Progenitor cell of endocrine pancreas (in vitro differentiated cells): ENCODE measurements at places on chromosomes 3 and 15.

- DNase-seq, result no peak
Measured at GRCh38 chr3:31687020-31687802, 154.5 kb downstream of the STT3B start.

DNA sequence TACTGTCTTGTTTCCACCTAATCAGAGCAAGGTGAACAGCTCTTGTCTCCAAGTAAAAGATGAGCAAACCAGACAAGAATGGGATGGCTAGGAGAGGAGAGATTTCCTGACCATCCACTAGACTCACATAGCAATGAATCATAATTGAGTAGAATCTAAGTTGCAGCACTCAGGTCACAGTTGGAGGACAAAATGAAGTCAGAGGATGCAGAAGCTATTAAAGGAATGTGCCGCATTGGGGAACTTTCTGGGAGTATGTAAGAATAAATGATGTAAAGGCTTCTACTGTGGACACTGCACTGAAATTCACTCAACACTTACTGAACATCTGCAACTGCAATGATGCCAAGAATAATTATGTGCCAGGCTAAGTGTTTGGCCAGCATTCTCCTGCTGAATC, 217.4 kb upstream of the WNT5A start:
- DNase-seq, result no peak

- no peak for DNase-seq
Measured at GRCh38 chr3:147397155-147397874, 9.0 kb downstream of the ZIC4 start.

- DNase-seq, result no peak
Measured at GRCh38 chr3:152054315-152054714, 180.9 kb downstream of the SUCNR1 start.

GRCh38 chr15:78092261-78093041, at the start of gene SH2D7:
Gene SH2D7 (plus strand): TSS chr15:78092561. CDS start chr15:78092585, 24 bp downstream.
- no peak for DNase-seq

DNA sequence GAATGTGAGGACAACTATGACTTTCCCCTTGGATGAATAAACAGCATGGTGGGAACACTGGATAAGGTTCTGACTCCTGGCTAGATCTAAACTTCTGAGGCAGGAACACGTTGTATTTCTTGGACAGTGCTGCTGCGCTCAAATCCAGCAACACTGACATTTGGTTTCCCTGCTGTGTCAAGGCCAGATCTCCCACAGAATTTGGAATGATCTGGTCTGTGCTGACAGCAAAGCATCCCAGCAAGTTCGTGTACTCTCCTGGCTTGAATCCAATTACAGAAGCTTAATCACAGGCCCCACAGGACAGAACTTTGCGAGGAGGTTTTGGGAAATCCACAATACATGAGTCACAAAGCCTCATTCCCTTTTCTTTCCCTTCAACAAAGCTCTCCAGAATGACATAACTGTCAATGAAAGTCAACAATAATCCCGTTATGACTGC, 92.5 kb downstream of the ADAMTS9 start:
- no peak for DNase-seq

GRCh38 chr3:48851407-48851806, 3.7 kb upstream of the PRKAR2A start:
- no peak for DNase-seq

- no peak for DNase-seq
Measured at GRCh38 chr3:31937225-31937624, 43.8 kb downstream of the OSBPL10 start.

- no peak for DNase-seq
Measured at GRCh38 chr3:40877631-40878463, 321.5 kb upstream of the CTNNB1 start.

DNA sequence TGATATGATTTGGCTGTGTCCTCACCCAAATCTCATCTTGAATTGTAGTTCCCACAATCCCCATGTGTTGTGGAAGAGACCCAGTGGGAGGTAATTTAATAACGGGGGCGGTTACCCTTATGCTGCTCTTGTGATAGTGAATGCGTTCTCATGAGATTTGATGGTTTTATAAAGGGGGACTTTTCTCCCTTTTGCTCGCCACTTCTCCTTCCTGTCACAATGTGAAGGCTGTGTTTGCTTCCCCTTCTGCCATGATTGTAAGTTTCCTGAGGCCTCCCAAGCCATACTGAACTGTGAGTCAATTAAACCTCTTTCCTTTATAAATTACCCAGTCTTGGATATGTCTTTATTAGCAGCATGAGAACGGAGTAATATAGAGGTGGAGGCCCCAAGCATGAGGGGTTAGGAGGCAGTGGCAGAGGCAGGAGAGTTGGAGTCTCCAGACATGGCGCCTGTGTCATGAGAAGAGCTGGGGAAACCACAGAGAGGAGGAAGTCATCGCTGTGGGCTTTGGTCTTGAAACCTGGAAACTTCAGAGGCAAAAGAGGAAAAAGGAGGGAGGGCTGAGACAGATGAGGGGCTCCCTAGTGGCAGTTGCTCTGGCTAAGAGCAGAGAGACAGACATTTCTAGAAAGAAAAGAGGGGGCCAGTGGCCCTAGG, 107.8 kb upstream of the VEPH1 start:
- no peak for DNase-seq

GRCh38 chr3:10968401-10968800, 24.1 kb upstream of the SLC6A1 start:
- no peak for DNase-seq

DNA sequence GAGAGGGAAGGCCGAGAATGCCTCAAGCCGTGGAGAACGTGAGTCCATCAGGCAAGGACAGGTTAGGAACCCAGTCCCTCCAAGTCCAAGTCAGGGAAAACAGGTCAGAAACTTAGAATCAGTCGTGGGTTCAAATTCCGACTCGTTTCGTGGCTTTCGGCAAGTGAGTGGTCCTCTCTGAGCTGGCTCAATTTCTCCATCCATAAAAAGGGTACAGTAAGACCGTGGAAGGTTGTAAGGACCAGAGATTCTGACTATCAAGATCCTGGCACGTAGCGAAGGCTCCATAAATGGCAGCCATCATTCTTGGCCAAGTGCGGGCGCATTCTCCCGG, 604 bp upstream of the MED12L start:
- DNase-seq, result no peak

DNA sequence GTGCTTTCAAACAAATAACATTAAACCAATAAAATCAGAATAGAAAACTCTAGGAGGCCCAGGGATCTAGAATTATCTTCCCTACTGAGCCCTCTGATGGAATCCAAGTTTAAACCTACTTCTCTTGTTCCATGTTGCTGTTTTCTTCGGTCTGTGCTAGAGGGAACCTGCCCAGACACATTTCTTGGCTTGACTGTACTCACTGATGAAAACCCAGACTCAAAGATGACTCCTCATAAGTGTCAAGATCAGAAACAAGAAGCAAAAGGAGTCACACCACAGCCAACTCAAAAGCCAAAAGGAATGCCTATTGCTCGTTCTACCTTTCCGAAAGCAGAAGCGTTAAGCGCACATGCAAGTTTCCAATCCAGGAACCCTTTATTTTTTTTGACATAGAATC, 31.6 kb downstream of the SCAP start:
- DNase-seq, result no peak

GRCh38 chr3:106839576-106840280, 537.5 kb upstream of the CCDC54 start:
- no peak for DNase-seq

DNA sequence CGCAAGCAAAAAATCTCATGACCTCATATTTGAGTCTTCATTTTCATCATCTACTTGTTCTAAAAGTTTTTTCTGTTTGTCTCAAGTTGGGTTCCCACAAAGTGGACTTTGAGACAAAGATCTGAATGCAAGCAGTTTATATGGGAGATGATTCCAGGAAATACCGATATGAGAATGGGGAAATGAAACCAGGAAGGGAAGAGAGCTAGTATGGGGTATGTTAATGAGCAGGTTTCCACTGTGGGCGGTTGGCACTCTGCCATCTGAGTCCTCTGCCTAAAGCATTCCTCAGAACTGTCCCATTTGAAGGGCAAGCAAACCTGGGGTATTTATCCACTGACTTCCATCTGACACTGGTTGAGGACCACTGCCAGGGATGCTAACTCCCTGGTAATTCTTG, 8.8 kb downstream of the ADPRH start:
- no peak for DNase-seq

DNA sequence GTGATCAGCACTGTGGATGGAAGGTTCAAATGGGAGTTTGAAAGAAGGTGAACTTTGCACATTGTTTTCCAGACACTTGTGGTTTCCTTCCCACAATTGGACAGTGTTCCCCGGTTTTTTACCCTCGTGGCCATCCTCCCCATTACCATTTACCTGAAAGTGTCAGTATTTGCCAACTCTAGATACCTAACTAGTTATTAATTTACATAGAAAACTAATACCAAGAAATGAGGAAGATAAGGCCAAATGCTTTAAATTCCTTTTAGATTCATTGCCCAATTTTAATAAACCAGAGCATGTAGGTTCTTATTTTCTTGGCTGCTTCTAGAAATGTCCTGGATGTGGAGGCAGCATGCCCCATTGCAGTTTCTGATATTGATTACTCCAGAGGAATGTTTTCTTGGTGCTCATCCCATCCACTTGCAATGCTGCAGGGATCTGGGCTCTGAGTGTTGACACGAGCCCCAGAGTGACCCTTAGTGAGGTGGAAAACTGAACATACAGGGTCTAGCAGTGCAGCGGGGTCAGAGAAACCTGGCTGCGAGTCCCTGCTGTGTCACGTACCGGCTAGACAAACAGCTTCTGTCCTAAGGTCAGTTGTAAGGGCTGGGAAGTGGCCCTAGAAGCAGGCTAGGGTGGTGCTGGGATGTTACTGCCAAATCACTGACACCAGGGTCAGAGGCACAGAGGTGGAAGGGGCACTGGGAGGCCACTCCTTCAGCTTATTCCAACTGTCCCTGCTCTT, 23.5 kb downstream of the LSM3 start:
- no peak for DNase-seq

GRCh38 chr3:183816681-183817510, 8.5 kb downstream of the MAP6D1 start:
- DNase-seq, result no peak

DNA sequence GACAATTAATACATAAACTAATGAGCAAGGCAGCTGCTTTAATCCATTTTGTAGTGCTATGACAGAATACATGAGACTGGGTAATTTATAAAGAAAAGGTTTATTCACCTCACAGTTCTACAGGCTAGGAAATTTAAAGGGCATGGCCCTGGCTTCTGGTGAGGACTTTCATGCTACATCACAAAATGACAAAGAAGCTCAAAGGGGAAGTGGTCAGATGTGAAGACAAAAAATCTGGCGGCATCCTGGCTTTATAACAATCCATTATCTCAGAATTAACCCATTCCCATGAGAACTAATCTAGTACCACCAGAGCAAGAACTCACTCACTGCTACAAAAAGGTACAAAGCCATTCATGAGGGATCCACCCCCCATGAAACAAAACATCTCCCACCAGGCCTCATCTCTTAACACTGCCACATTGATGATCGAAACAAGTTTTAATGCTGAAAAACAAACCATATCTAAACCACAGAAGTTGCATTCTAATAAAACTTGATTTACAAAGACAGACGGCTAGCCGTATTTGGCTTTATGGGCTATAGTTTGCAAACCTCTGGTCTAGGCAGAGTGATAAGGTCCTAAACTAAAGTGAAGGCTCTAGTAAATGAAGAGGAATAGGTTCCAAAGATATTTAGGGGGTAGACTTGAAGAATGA, 44.2 kb downstream of the GSK3B start:
- DNase-seq, result no peak

GRCh38 chr15:47820057-47820746, 102.9 kb downstream of the SEMA6D start:
- no peak for DNase-seq

GRCh38 chr15:78130466-78131294, 565 bp downstream of the CIB2 start:
- no peak for DNase-seq

- DNase-seq, result no peak
Measured at GRCh38 chr15:96466389-96466947, 136.0 kb downstream of the NR2F2 start.

DNA sequence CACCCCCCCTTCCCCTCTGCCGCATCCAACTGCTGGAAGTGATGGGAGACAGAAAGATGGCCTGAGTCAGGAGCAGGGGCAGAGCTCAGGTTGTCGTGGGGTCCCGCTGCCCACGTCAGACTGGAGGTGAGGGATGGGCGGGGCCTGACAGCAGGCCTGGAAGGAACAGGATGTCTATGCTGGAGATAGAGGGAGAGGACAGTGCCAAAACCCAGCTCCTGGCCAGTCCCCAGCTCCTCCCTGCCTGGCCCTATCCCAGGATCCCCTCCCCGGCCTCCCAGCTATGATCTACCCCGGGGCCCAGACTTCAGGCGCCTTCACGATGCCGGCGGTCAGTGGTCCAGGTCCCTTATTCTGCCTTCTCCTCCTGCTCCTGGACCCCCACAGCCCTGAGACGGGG, at the start of gene LMAN1L:
TSS of gene LMAN1L (plus strand) at position 303 of the 400 bp plus-strand sequence. CDS start at position 323, 20 bp downstream.
- DNase-seq, result no peak

GRCh38 chr3:77562089-77562488, 522.2 kb downstream of the ROBO2 start:
- no peak for DNase-seq

DNA sequence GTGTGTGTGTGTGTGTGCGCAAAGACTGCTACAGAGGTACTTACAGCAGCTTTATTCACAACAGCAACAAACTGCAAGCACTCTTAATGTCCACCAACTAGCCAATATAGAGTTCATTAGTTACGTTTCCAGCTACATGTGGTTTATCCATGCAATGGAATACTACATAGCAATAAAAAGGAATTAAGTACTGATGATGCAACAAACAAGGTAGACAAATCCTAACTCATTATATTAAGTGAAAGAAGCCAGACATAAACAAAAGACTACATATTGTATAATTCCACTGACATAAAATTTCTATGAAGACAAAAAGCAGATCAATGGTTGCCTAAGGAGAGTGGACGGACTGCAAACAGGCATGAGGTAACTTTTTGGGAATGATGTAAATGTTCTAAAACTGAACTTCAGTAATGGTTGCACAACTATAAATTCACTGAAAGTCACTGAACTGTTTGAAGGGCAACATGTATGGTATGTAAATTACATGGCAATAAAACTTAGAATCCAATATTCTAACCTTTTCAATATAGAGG, 433.7 kb downstream of the SHQ1 start:
- no peak for DNase-seq

DNA sequence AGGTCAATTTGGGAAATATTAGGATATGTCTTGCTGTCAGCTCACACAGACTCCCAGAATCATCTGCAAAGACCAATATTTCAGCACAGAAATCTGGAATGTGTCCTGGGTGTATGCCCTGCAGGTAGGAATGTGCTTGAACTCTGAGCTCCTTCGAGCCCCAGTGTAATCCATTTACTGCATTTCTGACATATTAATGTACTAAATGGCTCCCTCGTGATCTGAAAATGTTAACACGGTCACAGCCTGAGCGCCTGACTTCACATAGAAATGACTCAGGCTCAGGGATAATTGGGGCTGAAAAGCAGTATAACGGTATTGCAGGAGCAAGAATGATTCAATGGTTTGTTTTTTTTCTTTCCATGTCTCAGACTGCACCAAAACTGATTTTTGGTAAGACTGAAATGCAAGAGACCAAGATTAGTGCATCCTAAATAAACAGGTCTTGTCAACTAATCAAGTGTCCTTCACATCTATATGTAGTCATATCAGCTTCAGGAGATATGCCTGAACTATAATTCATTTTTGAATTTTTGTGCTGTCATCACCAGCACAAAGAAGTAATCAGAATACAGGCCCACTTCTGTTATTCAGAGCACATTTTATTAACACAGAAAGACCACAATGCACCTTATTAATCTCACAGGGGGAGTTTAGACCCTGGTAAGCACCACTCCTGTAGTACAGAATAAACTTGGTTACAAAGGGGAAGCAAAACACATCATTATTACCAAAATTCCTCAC, 49.8 kb downstream of the DCLK3 start:
- DNase-seq, result no peak

GRCh38 chr3:140883428-140884040, 58.1 kb upstream of the SLC25A36 start:
- no peak for DNase-seq

- no peak for DNase-seq
Measured at GRCh38 chr3:30098653-30099455, 507.5 kb upstream of the TGFBR2 start.
